GM18507 (cell line): ENCODE measurements at places on chromosomes 4 and X.

DNA sequence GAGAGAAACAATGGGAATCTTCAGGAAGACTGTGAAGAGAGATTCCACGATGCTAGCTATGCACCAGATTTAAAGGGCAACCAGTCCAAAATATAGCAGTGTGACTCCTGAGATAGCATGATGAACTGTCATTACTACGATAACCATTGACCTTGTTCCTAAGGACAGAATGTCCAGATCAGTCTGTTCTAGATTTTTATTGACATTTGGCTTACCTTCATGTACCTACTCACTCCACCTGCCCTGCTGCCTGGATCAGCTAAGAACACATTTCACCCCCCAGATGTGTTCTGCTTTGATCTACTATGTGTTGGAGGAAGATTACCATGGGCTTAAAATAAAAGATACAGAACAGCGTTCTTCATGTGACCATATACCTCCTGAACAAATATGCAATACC lies 50.1 kb downstream of the ELF2 start:
- DNase-seq = no peak

GRCh38 chrX:75746891-75747639 lies 38.0 kb downstream of the MAGEE2 start:
- no peak for DNase-seq

DNA sequence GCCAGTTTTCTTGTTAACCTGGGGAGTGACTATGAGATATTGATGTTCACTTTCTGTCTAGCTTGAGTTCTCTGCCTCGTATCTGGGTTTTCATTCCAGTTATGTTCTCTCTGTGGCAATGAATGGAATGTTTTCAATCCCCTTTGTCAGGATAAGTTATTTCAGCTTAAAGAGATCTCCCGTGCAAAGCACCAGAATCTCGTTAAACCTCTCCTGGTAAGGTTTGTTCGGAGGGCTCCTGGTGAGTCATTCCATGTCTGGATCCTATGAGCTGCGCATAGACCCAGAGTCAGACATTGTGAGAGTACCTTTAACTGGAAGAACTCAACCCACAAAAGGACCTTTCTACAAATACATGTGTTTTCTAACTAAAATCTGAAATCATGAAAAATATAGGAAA lies 51.0 kb downstream of the KDR start:
- DNase-seq = no peak

GRCh38 chr4:158781963-158782362 lies 13.1 kb downstream of the FNIP2 start:
- DNase-seq = no peak

DNA sequence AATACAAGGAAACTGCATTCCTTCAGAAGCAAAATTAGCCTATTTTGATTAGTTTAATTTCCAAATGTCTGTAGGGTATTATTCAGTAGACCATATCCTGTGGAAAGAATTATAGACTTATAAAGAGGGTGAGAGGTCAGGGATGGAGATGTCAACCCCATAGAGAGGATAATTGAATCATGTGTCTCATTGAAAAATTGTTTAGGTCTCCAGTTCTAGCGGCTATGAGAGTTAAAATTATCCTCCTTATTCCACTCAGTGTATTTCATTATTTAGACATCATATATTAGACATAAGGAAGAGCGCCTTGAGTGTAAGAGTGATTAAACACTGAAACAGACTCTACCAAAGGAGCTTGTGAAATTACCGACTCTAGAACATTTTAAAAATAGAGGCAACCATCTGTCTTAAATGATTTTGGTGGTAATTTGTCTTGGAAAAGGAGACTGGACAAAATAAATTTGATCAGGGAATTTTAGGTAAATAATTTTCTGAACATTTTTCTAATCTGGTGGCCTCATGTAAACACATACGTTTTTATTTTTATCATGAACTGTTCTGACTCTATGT lies 654.4 kb upstream of the TENM3 start:
- no peak for DNase-seq
